ENCODE measurements at places on chromosomes 7 and 10.
A peak's percentile ranks its signal among the peaks of the same experiment; 100 is the strongest.

DNA sequence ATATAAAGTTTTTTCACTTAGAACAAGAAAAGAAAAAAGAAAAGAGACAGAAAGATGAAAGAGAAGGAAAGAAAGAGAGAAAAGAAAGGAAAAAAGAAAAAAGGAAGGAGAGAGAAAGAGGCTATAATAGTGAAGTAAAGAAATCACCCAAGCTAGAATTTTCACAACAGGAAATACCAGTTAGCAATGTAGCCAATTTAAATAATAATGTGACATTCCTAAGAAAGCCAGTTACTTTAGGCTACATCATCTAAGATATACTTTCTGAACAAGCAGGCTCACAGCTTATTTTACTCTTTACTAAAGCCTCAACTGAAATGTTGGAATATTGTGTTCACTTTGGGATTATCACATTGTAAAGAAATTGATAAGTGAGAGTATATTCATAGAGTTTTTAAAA lies 53.6 kb downstream of the GPR37 start:
- ATAC-seq: no peak

GRCh38 chr7:147145194-147145593 lies 1028.6 kb downstream of the CNTNAP2 start:
- ATAC-seq: no peak

- peak; percentile 16 for ATAC-seq
These were observed 234.9 kb downstream of the EBF3 start for GRCh38 chr10:129728905-129729795.

DNA sequence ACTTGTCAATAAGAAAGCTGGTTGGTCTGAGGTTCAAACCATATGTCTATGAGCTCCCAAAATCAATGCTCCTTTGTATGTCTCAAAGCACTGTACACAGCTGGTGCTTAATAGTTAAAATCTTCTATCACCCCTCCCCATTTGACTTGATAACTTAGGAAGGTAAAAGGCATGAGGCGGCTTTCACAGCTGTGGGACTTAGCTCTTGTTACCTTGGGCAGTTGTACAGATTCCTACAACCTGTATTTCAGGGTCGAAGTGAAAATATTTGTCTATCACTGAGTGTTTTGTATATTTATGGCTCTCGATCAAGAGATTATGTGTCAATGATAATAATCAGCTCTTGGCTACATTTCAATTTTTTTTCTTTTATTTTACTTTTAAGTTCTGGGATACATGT lies 992 bp upstream of the KIFBP start:
- no peak for ATAC-seq

GRCh38 chr7:16921151-16921550 lies 39.4 kb upstream of the AGR3 start:
- no peak for ATAC-seq

GRCh38 chr10:33137356-33138005 lies 179.5 kb upstream of the ITGB1 start:
- no peak for ATAC-seq

DNA sequence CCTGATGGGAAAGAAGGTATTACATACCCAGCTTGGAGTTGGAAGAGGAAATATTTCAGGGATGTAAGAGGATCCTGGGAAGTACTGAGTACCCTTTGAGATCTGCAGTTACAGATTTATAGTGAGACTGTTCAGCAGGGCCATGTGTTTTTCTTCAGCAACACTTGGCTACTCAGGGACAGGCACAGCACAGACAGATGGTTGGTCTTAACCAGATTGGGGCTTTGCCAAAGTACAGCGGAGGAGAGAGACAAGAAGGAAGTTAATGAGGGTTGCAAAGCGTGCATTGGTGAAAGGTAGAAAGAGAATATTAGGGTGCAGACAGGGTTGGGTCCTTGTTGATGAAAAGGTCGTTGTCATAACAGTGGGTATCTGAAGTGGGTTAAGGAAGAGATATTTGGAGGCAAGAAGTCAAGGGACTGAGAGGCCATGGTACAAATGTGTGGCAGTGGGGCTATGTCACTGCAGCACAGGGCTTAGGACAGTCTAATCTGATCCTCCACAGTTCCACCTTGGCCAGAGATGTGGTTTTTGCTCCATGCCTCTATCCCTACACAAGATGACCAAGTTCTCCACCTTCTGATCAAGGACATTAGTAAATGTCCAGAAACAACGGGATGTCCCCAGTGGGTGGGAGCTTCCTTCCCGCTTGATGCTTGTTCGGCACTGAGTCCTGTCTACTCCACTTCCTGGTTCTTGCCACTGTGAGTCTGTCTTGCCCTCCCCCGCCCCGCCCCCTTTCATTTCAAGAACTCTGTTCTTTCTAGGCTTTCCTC lies 18.9 kb upstream of the DNAJC1 start:
- ATAC-seq: peak; percentile 72
